ENCODE measurements at places on chromosomes 12 and 14.
A peak's percentile ranks its signal among the peaks of the same experiment; 100 is the strongest.

GRCh38 chr14:38930022-38930421 is 173.0 kb downstream of the SEC23A start:
- no peaks in the 10 kb centered on the region for H3K27me3 ChIP-seq
- no peak for DNase-seq
- H3K27ac ChIP-seq, result no peak overlapping the region
- H3K36me3 ChIP-seq, result no peaks in the 10 kb centered on the region

- H3K27me3 ChIP-seq, result no peaks in the 10 kb centered on the region
- no peak overlapping the region for H3K4me3 ChIP-seq
- H3K27ac ChIP-seq, result peak overlapping the region; percentile 54
Observed at GRCh38 chr12:48936379-48936979, 11.2 kb upstream of the FKBP11 start.

DNA sequence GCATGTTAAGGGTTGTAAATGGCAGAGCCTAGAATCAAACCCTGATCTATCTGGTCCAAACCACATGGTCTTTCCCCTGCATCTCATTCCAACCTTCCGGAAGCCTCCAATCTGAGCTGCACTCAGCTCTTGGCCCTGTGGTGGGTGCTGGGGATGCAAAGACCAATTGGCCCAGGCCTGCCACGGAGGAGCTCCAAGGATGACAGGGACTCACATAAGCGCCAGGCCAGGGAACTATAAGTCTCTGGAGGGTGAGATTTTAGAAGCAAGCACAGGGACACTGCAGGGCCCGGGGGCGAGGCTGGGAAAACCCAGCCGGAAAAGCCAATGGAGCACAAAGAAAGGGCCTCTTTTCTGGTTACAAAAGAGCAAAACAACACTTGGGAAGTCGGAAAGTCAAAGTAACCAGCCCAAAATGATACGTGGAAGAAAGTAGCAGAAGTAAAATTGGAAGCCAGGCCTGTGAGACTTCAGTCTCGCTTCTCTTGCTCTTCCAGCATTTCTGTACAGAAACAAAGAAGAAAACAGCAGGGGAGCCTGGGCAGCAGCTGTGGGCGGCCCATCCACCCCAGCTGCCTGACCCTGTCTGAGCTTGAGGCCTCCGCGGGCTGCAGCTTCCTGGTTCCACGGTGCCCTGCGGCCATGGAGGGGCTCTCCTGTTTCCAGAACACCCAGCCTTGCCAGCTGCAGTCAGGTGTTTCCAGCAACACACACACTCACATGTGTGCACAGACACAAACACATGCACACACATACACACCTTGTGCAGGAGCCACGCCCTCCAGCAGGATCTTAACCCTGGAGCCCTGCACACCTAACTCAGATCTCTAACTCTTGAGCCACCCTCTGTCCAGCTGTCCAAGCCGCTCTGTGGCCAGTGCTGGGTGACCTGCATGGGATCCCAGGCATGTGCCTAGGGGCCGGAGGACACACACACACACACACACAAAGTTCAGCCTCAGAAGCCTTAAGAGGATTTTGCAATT is 178.2 kb downstream of the BCL11B start:
- peaks cover 6% of the 10 kb centered on the region for H3K4me1 ChIP-seq
- peaks cover 2% of the 10 kb centered on the region for H3K36me3 ChIP-seq
- H3K4me3 ChIP-seq, result no peak overlapping the region
- H3K27ac ChIP-seq, result no peak overlapping the region
- no peak for DNase-seq

DNA sequence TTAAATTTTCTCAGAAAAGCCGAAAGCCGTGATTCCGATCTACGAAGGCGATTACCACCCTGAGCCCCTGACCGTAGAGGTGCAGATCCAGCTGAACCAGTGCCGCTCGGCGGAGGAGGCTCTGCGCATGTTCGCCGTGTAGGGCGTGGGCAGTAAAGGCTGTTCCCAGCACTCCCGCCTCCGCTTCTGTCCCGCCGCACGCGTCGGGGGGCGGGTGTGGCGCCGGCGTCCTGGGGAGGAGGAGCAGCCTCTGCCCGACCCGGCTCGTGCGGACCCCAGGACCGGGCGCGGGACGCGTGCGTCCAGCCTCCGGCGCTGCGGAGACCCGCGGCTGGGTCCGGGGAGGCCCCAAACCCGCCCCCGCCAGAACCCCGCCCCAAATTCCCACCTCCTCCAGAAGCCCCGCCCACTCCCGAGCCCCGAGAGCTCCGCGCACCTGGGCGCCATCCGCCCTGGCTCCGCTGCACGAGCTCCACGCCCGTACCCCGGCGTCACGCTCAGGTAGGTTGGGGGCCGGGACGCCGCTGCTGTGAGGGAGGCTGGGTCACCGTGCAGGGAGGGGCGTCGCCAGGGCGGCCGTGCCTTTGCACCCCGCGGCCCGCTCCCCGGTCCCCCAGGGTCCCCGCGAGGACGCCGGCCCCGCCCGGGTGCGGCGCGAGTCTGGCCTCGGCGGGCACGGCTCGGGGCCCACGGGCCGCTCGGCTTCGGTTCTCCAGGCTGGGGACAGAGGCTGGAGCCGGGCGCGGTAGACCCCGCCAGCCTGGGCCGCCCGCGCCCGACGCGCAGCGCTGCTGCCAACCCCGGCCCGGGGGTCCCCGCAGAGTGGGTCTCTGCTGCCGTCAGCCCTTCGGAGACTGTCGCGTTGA is at the start of gene B3GNT4:
Gene B3GNT4 (plus strand): TSS at position 409 of the 866 bp plus-strand sequence. CDS start 910 bp downstream, outside the sequence.
- no peak within 1 kb of the TSS for H3K27ac ChIP-seq
- peak within 1 kb of the TSS; percentile 73 for H3K4me3 ChIP-seq
- DNase-seq, result peak; percentile 67
- H3K36me3 ChIP-seq, result peaks cover 15% of the 10 kb centered on the region

- H3K4me1 ChIP-seq, result peaks cover 48% of the 10 kb centered on the region
- no peaks in the 10 kb centered on the region for H3K27me3 ChIP-seq
- peak overlapping the region; percentile 90 for H3K4me3 ChIP-seq
Observed at GRCh38 chr12:122982477-122982815, 2.0 kb downstream of the ARL6IP4 start.

- peaks cover 48% of the 10 kb centered on the region for H3K27me3 ChIP-seq
- H3K4me3 ChIP-seq, result no peak overlapping the region
- no peaks in the 10 kb centered on the region for H3K36me3 ChIP-seq
- DNase-seq, result no peak
Observed at GRCh38 chr14:57845802-57846531, 19.9 kb downstream of the SLC35F4 start.

GRCh38 chr12:105454688-105455087 is 124.2 kb downstream of the C12orf75 start:
- H3K36me3 ChIP-seq, result no peaks in the 10 kb centered on the region
- no peak for DNase-seq
- H3K4me1 ChIP-seq, result peaks cover 19% of the 10 kb centered on the region
- H3K27me3 ChIP-seq, result no peaks in the 10 kb centered on the region

DNA sequence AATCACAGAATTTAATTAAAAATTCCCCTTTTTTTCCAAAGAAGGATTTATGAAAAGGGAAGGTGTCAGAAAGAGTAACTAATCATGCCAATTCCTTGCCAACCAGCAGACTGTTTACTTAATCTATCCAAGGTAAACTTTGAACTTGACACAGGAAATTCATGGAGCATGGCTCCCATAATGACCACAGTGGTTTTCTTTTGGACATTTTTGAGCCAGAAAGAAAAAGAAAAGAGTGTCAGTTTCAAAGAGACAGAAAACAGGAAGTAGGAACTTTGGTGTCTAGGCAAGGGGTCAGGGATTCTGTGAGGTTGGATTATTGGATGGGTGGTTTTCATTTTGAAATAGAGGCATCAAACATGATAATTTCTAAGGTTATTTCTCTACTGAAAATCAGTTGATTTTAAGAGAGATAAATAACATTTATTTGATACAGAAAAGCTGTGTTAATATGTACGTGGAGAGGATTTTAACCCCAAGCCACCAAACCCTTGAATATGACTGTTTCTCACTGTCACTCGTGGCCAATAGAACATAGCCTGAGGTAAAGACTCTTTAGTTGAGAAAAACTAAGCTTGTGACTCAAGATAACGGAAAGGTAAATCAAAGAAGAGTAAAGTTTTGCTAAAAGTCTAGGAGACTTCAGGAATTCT is 196.1 kb downstream of the TTC6 start:
- H3K4me3 ChIP-seq, result no peak overlapping the region
- no peak overlapping the region for H3K27ac ChIP-seq
- peaks cover 14% of the 10 kb centered on the region for H3K27me3 ChIP-seq
- no peaks in the 10 kb centered on the region for H3K4me1 ChIP-seq
- no peaks in the 10 kb centered on the region for H3K36me3 ChIP-seq
- DNase-seq, result no peak

DNA sequence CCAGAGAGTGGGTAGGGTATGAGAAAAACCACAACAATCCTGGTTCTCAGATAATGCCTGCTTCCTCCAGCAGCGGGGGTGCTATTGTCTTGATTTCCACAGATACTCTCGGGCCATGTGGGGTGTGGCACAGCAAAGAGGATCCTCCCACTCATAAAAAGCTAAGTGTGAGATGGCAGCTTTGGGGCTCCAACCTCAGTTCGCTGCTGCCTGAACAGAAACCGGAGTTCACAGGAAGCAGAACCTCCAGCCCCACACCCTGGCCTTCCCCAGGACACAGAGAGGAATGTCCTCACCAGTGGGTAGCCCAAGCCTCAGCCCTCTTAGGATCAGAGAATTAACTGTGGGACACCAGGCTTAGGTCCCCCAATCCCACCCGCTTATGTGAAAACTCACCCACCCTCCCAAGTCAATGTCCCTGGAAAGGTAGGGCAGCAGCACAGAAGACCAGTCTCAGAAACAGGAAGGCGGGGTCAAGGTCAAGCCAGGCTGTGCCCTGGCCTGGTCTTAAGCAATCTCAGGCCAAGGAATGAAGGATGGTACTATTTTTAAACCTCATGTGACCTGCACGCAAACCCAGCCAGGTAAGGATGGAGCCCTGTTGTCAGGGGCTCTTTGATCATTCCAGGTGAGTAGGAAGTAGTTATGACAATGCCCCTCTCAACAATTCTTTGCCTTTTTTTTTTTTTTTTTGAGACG is 9.0 kb downstream of the KCTD10 start:
- no peak for DNase-seq
- H3K4me3 ChIP-seq, result no peak overlapping the region
- H3K36me3 ChIP-seq, result peaks cover 16% of the 10 kb centered on the region
- H3K27me3 ChIP-seq, result no peaks in the 10 kb centered on the region
